ENCODE measurements at places on chromosomes 12 and 14.

DNA sequence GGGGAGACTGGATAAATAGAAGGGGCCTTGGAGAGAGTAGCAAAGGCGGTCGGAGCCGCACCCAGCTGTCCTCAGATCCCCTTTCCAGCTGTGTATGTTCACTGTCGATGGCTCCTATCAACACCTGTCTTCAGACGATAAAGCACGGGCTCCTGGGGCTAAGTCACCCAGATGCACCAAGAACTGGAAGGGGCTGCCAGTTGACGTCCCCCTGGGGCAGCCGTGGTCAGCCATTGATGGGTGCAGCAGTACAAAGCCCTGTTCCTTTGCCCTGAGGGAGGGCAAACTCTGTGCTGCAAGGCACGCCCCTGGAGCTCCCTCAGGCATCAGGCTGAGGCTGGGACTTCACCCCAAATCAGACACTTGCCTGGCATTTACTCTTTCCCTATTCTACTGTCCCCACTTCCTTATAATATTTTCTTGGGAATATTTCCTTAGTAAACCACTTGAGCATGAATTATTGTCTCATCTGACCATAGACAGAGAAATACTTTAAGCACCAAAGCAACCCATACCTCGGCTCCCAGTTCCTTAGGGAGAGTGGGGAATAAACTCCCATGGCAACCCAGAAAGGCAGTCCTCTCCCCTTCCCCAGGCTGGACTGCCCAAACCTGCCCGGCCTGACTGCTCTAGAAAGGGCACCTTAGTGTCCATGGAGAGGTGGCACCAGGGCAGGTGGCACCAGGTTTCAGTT lies 59.6 kb upstream of the SCN8A start:
- no peak for DNase-seq

GRCh38 chr14:73834261-73834625 lies 17.4 kb upstream of the PTGR2 start:
- DNase-seq: no peak

DNA sequence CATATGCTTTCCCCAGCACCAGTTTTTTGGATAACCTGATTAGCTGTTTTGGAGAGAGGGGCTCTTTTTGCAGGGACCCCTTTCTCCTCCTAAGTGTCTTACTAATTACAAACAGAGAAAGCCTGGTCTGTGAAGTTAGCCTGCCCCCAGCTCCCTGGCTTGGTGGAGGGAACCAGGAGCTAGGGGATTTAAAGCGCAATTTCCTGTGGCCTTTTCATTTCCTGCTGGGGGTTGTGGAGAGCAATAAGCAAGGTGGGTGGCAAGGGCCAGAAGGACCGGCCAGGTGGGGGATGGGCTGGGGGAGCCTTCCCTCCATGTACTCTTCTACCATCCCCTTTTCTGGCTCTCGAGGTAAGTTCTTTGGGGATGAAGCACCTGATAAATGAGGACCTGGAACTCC lies 4.1 kb upstream of the CISTR start:
- DNase-seq: no peak

DNA sequence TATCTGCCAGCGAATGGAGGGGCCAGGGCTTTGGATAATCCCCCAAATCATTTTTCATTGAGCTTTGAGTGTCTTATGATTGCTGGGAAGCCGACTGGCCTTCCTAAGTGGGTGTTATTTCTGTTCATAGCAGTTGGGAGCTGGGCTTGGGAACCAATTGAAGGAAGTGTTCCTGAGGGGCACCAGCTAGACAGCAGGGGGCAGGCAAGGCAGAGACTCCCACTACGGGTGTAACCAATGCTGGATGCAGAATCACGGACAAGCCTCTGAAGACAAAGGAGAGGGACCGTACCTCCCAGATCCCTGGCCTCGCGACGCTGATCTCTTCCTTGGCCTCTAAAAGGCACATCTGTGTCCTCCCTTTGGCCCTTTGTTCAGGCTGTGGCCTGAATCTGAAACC lies 149.0 kb upstream of the PRMT8 start:
- no peak for DNase-seq

DNA sequence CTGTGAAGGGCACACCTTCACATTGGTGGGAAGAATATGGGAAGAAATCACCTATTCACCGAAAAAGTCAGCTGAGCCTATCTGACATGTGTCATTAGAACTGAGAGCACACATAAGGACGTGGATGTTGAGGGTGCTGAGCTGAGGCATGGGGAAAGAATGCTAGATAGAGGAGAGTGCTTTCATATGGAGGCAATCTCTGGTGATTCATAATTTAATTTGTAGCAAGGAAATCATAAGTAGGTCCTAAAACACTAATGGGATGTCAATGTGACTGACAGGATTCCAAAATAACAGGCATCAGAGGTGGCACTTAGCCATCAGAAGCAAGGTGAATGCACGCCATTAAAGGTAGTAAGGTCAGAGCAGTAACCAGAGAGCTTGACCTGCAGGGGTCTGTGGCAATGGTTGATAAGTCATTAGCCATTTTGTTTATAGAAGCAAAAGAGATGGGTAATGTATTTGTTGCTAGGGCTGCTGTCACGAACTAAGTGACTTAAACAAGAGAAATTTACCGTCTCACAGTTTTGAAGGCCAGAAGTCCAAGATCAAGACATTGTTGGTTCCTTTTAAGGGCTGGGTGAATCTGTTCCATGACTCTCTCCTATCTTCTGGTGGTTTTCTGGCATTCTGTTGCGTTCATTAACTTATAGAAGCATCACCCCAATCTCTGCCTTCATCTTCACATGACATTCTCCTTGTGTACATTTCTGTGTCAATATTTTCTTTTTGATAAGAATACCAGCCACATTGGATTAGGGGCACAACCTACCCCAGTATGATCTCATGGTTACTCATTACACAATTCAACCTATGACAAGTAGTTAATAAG lies 69.3 kb downstream of the ANKS1B start:
- DNase-seq: no peak

- DNase-seq: no peak
Observed at GRCh38 chr14:61285364-61285763, 4.2 kb upstream of the TMEM30B start.

DNA sequence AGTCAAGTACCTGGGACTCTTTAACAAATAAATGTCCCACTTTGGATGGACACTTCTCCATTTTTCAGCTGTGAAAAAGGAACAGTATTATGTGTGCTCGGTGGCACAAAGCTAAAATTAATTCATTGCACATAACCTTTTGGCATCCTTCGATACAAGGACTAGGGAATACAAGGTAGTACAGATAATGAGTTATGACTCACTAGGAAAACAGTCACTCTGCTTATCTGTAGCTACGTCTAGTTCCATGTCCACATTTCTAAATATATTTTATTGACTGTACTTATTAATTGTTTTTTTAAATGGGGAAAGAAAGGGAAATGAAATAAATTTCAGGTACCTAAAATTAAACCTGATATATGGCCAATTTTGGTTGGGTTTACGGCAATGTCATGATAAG lies 35.2 kb upstream of the RIC8B start:
- DNase-seq: no peak

- DNase-seq: no peak
Observed at GRCh38 chr14:86772075-86772474, 1220.9 kb downstream of the GALC start.

DNA sequence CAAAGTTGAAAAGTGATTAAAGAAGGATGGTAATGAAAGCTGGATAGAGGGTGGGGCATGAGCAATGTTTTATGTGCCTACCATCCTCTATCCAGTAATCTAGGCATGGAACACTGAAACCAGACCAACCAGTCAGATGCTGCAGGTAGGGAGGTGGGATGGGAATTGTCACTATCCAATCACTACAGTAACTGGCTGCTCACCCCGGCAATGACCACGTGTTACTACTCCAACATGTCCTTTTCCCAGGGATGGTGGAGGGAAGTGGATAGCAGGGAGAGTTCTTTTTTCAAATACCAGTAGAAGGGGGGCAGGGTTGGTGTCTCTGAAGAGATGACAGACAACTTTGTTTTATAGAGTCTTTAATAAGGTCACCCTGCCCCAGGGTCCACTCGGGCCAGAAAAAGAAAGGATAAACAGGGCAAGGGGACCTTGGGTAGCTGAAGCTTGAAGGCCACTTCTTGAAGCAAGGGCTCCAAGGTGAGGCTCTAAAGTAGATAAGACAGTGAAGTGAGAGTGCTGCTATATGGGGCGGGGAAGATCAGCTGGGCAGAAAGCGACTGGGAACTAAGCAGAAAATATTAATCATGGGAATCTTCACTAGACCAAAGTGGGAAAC lies 14.7 kb upstream of the CDH24 start:
- DNase-seq: no peak

DNA sequence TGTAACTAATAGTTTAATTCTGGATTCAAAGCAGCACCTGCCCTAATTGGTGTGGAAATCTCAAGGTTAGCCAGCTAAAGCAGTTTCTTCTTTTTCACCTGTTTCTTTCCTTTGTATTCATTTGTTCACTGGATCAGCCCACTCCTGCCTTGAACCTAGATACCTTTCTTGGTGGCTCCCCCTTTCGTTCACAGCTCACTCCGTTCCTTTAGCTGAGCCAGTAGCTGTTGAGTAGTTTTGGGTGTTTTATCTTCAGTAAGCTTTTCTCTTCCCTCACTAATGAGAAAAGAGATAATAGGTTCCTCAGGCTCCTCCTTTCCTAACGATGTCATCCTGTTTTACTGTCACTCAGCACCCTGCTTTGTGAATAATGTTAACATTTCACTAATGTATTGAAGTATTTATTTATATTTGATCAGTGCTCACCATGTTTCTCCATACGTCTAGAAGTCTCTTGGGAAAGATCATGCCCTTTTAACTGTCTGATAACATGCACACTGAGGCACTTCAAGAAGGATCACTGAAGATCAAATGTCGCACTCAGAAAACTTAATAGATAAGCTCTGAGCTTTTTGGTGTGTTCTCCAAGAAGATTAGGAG lies 121.1 kb downstream of the TGFB3 start:
- no peak for DNase-seq

DNA sequence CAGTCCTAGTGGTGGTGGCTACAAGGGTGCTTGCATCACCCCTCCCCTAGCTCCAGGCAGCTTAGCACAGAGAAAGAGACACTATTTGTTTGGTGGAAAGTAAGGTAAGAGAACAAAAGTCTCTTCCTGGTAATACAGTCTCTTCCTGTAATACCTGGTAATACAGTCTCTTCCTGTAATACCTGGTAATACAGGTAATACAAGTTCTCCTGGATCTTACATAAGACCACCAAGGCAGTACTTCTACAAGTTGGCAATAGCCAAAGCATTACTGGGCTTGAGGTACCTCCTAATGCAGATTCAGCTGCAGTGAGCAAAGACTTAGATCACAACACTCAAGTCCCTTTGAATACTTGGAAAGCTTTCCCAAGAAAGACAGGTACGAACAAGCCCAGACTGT lies 77.0 kb downstream of the CATSPERB start:
- DNase-seq: no peak

DNA sequence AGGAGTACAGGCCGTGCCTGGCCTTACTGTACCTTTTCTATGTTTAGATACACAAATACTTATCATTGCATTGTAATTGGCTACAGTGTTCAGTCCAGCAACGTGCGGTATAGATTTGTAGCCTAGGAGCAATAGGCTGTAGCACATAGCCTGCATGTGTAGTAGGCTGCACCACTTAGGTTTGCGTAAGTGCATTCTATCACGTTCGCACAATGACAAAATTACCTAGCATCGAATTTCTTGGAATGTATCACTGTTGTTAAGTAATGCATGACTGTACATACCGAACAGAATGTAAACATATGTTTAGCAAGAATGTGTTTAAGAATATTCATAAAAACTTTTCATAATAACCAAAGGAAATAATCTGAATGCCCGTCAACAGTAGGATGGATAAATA lies 31.9 kb downstream of the VRTN start:
- no peak for DNase-seq

DNA sequence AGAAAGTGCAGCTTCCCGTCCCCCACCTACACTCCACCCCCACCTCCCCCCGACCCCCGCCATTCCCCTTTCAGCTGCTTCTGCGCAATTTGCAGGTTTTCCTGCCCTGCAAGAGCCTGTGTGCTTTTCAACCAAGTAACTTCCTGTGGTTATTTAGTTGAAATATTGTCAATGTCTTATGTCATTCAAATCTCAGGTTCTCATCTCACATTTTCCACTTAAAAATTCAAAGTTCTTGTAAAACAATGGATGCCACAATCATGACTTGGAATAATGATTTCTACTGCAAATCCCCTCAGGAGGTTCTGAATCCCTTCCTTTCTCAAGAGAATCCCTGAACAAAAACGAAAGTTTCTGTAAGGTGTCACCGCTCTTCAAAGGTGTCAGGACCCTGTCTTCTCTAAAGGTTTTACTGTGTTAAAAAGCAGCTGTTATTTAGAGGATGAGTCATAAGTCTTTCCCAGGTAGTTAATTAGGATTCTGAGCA lies 31.6 kb downstream of the WBP11 start:
- DNase-seq: peak; percentile 73

DNA sequence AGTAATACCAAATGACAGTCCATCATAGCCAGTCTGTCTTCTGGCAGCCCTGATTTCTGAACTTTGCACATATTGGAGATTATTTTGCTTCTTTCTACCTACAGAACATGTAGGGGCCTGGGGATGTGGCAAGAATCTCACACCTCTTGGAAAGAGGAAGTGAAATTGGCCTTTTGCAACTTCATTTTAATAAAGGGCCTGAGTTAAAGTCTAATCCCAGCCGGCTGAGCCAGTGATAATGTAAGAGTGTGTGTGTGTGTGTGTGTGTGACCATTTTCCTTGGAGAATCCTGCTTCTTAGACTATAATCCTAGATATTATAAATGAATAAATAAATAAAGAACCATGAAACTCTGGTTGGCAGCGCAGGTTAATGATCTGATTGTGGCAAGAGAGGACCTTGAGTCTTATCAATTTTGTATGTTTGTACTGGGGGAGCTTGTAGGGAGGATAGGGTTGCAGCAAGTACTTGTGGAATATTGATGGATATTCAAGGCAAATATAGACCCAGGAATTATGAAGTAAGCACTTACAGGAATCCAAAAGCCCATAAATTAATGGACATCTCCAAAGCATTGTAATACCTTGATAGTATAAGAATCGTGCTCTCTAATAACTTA lies 233.2 kb upstream of the AMIGO2 start:
- no peak for DNase-seq

GRCh38 chr14:104321088-104321801 lies 182.9 kb downstream of the KIF26A start:
- DNase-seq: no peak

DNA sequence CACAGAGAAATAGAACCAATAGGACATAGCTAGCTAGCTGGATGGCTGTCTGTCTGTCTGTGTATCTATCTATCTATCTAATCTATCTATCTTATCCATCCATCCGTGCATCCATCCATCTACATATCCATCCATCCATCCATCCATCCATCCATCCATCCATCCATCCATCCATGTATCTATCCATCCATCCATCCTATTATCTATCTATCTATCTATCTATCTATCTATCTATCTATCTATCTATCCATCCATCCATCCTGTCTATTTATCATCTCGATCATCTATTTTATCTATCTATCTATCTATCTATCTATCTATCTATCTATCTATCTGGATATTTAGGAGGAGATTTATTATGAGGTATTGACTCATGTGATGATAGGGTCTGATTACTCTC lies 84.9 kb downstream of the DNAH10 start:
- no peak for DNase-seq

DNA sequence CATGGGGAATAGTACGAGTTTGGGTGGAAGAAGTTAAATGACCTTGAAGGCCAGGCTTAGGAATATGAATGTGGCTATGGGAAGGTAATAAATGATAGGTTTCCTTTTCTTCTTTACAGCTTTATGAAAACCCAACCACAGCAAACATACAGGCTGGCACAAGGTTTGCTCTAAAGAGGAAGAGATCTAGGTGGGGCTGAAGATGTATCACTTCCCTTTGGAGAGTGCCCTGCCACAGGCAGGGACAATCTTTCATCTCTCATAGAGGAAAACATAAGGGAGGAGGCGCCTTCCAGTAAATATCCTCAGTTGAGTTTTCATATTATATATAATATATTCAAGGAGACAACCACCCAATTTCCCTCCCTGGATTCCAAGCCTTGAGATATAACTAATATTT lies 72.9 kb upstream of the FRMD6 start:
- no peak for DNase-seq
